ENCODE measurements at places on chromosomes 6 and 20.

DNA sequence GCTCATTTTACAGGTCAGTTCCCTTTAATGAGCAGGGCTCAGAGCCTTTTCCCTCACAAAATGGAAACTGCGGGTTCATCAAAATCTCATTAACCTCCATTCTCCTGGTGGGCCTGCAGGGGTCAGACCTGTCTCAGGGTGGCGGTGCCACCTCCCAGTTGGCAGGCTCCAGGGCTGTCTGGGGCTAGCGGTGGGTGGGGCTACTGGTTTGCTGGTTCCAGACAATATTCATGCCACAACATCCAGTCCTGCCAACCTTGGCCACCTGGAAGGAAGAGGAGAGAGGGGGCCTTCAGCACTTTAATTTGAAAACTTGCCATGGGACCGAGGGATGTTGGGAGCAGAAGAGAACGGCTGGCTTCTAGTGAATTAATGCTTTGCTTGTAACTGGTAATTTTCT, 41.9 kb upstream of the CTNNBL1 start:
- DNase-seq, result no peak

- DNase-seq, result no peak
These were observed 556 bp downstream of the PANK2 start for GRCh38 chr20:3889489-3890397.

GRCh38 chr20:17896193-17896723, 72.3 kb downstream of the SNX5 start:
- no peak for DNase-seq

DNA sequence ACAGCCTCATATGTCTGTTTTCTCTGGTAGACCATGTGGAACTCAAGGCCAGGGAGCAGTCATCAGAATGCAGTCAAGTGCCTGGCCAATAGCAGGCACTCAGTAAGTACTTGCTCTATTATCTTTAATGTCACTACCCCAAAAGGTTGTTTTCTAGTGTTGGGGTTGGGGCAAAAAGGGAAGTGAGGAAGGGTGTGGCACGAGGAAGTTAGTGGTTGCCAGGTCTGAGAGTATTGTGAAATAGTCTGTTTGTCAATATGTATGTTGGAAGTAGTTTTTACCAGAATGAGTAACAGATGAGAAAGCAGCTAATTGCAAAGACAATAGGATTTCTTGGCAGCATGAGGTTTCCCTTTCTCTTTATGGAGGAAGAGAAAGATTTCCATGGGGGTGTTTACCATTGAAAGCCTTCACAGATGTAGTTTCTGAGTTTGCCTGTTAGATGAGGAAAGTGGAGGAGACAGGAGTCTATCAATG, 59.5 kb upstream of the ARMH2 start:
- DNase-seq, result no peak

DNA sequence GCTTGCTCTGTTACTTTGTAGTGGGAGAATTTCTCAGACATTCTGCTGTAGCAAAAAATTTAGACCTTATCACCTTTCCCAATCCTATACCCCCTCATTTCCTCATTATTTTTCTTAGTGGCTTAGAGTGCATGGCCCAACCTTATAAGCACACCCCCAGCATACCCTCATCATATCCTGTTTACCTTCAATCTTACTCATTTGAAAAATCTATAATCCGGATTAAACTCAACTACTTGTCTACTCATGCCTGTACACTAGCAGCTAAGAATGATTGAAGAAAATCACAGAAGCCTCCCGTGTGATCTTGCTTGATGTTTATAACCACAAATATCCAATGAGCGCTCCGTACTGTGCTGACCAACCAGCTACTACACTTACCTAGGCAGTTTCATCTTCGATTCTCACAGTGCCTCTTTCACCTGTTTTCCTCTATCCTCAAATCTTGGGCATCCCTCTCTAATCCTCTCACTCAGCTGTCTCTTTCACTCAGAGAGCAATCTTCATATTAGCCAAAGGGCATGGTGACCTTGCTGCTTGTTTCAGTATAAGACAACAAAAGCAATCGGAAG, 36.6 kb downstream of the AIG1 start:
- DNase-seq, result no peak

GRCh38 chr20:49149281-49150045, 38.7 kb downstream of the STAU1 start:
- DNase-seq, result no peak

- no peak for DNase-seq
These were observed 16.0 kb upstream of the PI16 start for GRCh38 chr6:36938536-36938935.

- peak; percentile 87 for DNase-seq
These were observed 108.5 kb upstream of the KCNK16 start for GRCh38 chr6:39430871-39431523.

- DNase-seq, result no peak
These were observed 10.4 kb downstream of the SAMD3 start for GRCh38 chr6:130212215-130212874.

DNA sequence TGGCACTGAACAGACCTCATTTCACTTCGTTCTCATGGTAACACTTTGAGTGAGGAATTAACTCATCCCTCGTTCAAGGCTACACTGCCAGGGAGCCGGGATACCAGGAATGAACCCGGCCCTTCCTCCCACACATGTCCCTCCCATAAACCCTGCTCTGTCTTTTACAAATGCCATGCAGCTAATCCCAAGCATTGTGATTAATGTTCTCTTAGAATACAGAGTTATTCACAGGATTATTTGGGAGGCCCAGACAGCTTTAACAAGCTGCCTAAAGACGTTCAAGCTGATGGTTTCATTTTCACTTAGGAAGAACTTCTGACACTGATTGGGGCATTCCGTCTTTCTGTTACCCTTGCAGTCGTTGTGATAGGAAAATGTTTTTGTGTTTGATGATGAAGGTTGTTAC, 42.5 kb upstream of the CD83 start:
- DNase-seq, result no peak

- no peak for DNase-seq
These were observed 687 bp downstream of the SLC35A1 start for GRCh38 chr6:87473419-87473903.

GRCh38 chr6:83708546-83708969, 343 bp downstream of the SNAP91 start:
- no peak for DNase-seq

DNA sequence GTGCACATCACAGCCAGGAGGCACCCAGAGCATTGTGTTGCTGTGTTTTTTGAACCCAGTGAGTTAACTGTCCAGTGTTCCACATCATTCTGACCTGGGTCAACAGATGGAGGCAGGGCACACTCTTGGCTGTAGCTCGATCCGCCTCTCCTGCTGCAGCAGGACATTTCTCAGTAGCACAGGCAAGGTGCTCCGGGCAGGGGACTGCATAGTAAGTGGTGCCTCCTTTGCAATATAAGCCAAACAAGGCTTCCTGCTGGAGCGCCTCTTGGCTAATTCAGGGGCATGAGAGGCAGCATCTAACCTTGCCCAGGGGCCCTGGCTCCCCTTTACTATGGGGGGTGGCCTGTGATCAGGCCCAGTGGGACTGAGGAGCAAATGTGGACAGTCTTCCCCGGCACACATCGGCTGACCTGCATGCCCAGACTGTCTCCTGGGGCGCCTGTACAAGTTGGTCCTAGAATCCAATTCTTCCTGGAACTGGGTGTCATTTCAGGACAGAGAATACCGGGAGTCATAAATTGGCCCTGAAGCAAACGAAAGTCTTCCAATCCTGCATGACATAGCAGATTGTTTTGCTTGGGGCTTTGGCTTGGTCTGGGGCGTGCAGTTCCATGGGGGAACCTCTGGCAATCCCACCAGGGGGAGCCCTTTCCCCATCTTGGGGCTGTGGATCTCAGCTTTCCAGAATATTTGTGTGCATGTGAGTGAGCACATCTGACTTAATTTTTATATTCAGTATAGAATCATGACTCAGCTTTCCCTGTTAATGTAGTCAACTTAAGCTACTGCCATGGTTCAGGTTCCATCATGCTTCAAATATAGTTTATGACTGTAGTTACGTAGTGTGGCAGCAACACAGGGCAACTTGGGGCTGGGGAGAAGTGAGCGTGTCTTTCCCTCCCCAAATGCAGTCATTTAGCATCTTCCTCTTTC, 56.0 kb upstream of the DDR1 start:
- DNase-seq, result no peak

GRCh38 chr6:6806844-6807518, 218.5 kb downstream of the LY86 start:
- no peak for DNase-seq

DNA sequence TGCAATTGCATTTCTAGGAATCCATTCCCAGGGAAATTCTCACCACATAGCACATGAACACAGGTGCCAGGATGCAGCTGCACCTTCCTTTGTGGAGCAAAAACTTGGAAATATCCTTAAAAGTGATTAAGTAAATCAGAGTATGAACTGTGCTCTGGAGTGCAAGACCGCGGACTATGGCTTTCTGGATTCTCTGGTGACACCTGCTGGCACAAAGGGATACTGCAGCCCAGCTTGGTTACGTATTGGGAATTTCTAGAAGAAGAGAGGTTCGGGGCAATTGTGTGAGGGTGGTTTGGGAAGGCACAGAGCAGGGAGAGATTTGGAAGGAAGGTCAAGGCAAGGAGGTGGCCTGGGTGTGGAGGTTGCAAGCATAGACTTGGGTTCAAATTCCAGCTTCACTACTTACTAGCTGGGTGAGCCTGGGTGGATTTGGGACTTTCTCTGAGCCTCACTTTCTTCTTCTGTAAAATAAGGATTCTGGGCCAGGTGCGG, 15.9 kb upstream of the PEDS1 start:
- DNase-seq, result peak; percentile 68

DNA sequence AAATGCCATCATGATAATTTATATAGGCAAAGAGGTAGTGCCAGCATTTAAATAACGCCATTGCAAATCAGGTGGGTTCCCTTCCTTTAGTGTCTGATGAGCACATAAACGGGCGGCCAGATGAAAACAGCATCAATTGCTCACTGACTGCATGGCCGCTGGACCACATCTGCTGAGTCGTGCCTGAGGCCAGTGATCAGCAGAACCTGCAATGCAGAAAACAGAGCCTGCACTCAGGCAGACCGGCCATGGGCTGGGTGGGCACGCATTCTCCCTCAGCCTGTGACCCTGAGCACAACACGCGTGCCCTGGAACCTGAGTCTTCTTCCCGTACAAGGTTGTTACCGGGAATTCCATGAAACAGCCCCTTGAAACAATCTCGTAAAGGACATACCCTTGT, 144.0 kb upstream of the THBS2 start:
- no peak for DNase-seq

DNA sequence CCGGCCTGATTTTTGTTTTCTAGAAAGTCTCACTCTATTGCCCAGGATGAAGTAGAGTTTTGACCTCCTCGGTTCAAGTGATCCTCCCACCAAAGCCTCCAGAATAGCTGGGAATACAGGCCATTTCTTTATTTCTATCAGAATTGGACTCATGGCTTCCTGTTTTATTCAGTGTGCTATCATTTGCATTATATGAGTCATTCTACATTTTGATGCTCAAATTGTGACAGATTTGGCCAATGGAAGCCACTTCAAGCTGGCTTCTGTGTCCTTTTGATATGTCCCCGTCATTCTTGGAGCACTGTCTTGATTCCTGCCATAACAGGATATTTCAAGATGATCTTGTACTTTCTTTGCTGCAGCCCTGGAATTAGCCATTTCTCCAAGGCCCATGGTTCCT, 75.1 kb downstream of the CNBD2 start:
- DNase-seq, result no peak

GRCh38 chr6:170283212-170284081, 7.4 kb downstream of the DLL1 start:
- no peak for DNase-seq

DNA sequence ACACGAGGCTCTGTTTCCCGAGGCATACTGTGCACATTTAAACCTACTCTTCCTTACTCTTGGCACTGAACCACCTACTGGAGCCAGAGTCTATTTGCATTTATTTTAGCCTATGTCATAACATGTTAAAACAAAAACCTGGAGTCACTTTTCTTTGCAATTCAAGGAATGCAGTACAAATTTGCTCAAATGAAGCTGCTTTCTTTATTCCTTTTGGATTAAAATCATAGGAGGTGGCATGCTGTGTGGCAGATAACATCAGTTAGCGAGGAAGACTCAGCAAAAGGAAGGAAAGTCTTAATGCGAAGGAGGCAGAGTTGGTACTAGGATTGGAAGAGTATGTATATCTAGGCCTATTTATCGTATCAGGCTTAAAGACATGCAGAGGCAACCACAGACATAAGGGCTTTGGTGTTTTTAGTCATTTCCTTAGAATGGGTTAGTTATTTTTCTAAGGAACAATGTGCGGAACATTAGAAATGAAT, 92.9 kb downstream of the SAMD3 start:
- no peak for DNase-seq

GRCh38 chr6:20709451-20709850, 175.2 kb downstream of the CDKAL1 start:
- no peak for DNase-seq

- no peak for DNase-seq
These were observed 63.7 kb downstream of the PHACTR2 start for GRCh38 chr6:143741480-143741879.

DNA sequence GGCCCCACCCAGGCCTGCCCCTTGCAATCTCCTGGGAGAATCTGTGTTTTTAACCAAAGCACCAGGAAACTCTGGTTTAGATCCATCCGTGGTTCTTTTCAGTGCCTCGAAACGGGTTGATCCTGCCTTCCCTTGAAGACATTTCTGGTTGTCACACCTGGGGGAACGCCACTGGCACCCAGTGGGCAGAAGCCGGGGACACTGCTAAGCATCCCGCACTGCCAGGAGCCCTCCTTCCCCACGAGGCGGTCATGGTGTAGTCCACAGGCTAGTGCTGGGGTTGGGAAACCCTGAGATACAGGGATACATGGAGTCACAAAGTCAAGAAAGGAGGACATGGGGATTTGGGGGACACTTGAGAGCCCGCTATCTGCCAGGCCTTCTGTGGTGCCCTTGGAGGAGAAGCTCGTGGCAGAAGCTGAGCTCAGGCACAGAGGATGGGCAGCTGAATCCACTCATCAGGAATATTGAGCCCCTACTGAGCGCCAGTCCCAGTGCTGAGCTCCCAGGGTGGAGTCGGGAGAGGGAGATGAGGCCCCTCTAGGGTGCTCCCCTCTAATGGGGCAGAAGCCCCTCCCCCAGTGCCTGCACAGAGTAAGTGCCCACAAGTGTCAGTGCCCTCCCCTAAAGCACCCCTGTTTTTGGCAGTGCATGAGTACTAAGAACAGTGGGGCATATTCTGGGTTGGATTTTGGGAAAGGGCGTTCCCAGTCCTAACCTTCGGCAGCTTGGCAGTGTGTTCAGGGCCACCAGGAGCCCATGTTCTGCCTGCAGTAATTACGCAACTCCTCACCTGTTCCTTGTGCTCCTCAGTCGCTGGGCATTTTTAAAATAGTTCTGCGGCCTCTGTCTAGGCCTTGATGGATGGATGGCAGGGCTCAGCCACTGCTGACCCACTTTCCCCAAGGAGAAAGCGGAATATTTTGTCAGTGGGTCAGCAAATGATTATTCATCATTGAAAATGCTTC, 25.6 kb upstream of the PHACTR3 start:
- no peak for DNase-seq

- DNase-seq, result no peak
These were observed 213.9 kb downstream of the CENPW start for GRCh38 chr6:126553854-126554253.

Data from NCI-H187 (cell line).